ENCODE measurements at places on chromosomes 16 and 17. TPM values are rescaled to one million over a fixed set of nuclear protein-coding genes. Genes with fewer than 3 reads are reported as not detected.

LRRC37A gene
- 0.57 TPM for total RNA-seq

CNTNAP1 gene
- total RNA-seq, result 5.5 TPM

SLX4 gene
- total RNA-seq, result 5.0 TPM

CMTM2 gene
- total RNA-seq, result not detected

TVP23A gene
- not detected for total RNA-seq

HCRT gene
- not detected for total RNA-seq

PKD1 gene
- 56.1 TPM for total RNA-seq

MT1X gene
- 177 TPM for total RNA-seq

SHBG gene
- 0.64 TPM for total RNA-seq

TERB1 gene
- total RNA-seq, result not detected

HASPIN gene
- 13.8 TPM for total RNA-seq

FGF11 gene
- 1.3 TPM for total RNA-seq

KRT36 gene
- not detected for total RNA-seq

GUCY2D gene
- total RNA-seq, result not detected

ANKRD40CL gene
- not detected for total RNA-seq

TNRC6C gene
- 2.7 TPM for total RNA-seq
